ENCODE measurements at places on chromosomes 6 and 20. TPM values are rescaled to one million over a fixed set of nuclear protein-coding genes. Genes with fewer than 3 reads are reported as not detected.

The LAMP5 gene
- not detected for total RNA-seq

GRCh38 chr6:158786645-158787304, 32.4 kb downstream of the EZR start:
- H3K36me3 ChIP-seq, result peaks cover 76% of the 10 kb centered on the region
- no peaks in the 10 kb centered on the region for H3K27me3 ChIP-seq
- H3K4me1 ChIP-seq, result peaks cover 31% of the 10 kb centered on the region

GRCh38 chr6:156425359-156426020, 351.7 kb upstream of the ARID1B start:
- H3K4me1 ChIP-seq, result peaks cover 13% of the 10 kb centered on the region
- no peak for DNase-seq
- no peak overlapping the region for H3K27ac ChIP-seq
- no peak overlapping the region for H3K4me3 ChIP-seq

- H3K4me3 ChIP-seq, result no peak overlapping the region
- H3K36me3 ChIP-seq, result no peaks in the 10 kb centered on the region
- no peaks in the 10 kb centered on the region for H3K4me1 ChIP-seq
- H3K27ac ChIP-seq, result no peak overlapping the region
These were observed 188.3 kb upstream of the KCNG1 start for GRCh38 chr20:51211191-51211590.
